AG08395 (cell line): ENCODE measurements at places on chromosomes 7 and 10.

DNA sequence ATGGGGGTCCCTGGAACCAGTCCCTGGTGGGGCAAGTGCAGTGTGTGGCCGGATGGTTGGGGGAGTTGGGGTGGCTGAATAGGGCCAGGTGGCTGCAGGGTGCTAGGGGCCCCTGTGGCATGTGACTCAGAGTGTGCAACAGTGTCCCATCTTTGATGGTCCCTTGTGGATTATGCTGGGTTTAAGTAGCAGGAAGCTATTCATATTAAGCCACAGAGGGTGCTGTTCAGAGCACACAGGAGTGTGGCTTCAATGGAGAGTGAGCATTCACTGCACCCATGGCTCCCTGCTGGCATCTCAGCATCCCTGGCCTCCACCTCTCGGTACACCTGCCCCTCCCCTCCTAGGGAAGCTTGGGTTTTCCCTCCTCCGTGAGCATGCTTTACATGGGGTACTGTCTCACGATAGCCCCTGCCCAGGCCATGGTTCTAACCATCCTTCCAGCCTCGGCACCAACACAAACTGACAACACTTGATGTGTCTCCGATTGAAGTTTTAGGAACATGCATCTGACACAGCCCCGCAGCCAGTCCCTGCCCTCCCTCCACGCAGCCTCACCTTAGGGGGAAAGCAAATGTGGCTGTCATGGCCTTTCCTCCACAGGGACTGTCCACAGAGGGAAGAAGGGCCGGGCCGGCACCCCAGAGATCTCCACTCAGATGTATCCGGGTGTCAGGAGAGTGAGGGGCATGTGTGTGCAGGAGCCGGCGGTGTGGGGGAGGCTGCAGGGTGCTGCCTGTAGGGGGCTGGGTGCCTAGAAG is 30.4 kb upstream of the PPIF start:
- DNase-seq: no peak

DNA sequence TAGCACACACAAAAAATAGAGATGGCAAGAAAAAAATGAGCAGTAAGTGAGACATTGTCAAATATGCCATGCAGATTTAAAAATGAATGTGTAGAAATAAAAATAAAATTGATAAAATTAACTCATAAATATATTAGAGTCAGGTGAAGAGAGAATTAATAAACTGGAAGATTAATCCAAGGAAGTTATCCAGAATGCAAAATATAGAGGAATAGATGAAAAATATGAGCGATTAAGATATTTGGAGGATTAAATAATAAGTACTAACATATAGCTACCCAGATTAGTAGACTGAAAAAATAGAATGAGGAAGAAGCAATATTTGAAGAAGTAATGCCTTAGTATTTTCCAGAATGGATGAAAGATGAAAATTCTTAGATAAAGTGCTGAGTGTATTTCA is 103.4 kb downstream of the GPR158 start:
- no peak for DNase-seq

DNA sequence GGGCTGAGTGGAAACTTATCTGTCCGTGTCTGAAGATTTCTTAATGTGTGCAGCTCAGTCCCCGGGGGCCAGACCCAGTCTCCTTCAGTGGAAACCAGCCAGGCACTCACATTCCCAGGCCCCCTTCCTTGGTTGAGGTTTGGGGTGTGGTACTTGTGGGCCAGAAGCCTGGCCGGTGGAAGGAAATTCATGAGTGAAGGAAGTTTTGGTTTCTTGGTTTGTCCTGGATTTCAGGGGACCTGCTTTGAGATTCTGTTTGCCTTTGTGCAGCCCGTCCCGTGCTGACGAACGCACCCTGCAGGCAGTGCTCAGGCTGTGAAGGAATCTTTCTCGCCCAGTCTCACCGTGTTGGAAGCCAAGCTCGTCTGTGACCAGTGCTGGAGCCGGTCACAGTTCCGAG is 2.9 kb downstream of the INPP5A start:
- DNase-seq: peak; percentile 48

- peak; percentile 77 for DNase-seq
Measured at GRCh38 chr7:143279186-143280098, 5.3 kb upstream of the TMEM139 start.

GRCh38 chr10:128522551-128523308 is 396.5 kb upstream of the MKI67 start:
- no peak for DNase-seq

GRCh38 chr7:55073051-55073511 is 54.3 kb downstream of the EGFR start:
- no peak for DNase-seq

GRCh38 chr10:44418637-44419036 is 33.7 kb upstream of the CXCL12 start:
- DNase-seq: no peak

DNA sequence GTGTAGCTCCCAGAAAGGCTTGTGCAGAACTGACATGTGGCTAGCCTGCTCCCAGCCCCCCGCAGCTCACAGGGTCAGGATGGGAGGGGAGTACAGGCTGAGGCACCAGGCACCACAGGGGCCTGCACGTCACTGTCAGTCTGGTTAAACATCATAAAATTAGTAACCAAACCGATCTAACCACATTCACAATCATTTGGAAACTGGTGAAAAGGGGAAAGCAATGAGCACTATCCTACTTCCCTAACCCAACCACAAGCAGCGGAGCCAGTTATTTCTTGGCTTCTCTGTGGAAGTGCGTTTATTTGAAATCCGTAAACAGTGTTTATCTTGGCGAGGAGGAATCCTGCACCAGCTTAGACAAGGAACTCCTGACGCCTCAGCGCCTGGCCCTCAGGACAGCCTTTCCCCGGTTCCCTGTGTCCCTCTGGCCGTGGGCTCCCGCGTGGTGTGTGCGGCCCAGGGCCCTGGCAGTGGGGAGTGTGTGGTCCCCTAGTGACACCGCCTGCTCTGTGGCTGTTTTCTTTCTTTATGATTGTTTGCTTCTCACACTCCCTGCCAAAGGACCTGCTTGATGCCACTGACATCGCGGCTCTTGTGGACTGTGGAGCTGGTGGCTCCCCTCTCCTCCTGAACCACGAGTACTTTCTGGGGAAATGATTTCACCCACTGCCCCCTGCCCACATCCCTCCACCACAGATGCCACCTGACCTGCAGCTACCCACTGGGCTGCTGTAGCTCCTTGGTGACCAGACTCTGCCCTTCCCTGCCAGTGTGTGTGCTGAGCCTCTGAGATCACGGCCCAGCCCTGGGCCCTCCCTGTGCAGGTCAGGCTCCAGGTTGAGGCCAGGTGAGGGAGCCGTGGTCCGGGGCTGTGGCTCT is 38.0 kb downstream of the INPP5A start:
- DNase-seq: no peak

DNA sequence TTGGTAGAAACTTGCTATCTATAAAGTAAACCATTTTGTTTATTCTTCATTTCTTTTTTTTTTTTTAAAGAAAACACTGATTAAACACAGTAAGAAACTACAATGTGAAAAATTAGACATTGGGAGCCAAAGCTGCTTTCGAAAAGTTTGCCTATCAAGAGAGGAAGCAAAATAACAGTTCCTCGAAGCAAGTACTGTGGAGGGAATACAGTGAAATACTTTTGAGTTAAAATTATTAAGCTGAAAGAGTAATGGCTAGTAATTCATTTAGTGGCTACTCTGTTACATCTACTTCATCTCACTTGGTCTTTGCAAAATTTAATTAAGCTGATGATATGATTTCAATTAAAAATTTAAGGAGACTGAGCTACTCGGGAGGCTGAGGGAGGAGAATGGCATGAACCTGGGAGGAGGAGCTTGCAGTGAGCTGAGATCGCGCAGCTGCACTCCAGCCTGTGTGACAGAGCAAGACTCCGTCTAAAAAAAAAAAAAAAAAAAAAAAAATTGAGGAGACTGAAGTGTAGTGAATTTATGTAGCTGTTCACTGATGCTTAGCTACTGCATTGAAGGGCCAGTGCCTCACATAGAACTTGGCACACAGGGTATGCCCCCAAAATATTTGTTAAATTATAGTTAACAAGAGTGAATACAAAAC is 982.1 kb upstream of the MBL2 start:
- no peak for DNase-seq
